Renal cortical epithelial cell (primary cell): ENCODE measurements at places on chromosomes 7 and 10. TPM values are rescaled to one million over a fixed set of nuclear protein-coding genes. Genes with fewer than 3 reads are reported as not detected.
A peak's percentile ranks its signal among the peaks of the same experiment; 100 is the strongest.

OPN4 gene
- not detected in 2 replicates for total RNA-seq

ADCY1 gene
- total RNA-seq = 0.10 and 0.87 TPM in 2 replicates

ANKRD7 gene
- 3.6 and 4.6 TPM in 2 replicates for total RNA-seq

SPDYE2B gene
- total RNA-seq = not detected in 2 replicates

EVX1 gene
- total RNA-seq = not detected in 2 replicates

CUZD1 gene
- total RNA-seq = 0.69 and 1.2 TPM in 2 replicates

KEL gene
- 0.20 TPM in 1 of 2 replicates, not detected in the other for total RNA-seq

GPER1 gene
- total RNA-seq = 0.52 and 1.6 TPM in 2 replicates

CPVL gene
- 18.2 and 23.2 TPM in 2 replicates for total RNA-seq

SLC29A4 gene
- total RNA-seq = 2.6 and 39.0 TPM in 2 replicates

GIMAP5 gene
- total RNA-seq = 0.20 and 0.35 TPM in 2 replicates

PIK3AP1 gene
- 5.4 and 14.9 TPM in 2 replicates for total RNA-seq

DNA sequence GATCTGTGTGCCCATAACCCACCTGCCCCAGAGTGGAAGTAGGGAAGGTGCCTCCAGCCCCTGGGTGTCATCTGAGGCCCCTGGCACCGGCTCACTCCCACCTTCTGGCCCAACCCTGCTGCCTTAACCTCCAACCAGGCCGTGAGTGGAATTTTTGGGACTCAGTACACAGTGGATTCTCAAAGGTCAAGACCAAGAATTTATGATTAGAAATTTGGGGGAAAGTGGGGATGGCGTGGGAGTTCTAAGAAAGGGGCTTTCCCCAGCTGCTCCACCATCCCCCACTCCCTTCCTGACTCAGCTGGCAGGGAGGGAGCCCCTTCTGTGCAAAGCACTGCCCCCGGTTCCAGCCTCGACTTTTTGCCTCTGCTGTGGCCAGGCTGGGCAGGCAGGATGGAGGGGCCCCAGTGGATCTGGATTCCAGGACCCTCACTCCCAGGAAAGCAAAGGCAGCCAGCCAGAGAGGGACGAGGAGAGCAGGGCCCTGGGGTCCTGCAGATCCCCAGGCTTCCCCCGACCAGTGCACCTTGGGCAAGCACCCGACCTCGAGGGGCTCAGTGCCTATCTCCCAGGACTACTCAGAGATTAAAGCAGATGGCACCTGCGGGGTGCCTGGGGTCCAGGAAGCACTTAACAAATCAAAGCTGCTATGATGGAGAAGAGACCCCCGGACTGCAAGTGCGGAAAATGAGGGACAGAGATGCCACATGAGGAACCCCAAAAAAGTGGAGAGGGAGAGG lies 12.8 kb downstream of the SPOCK2 start:
- DNase-seq = no peak

GRCh38 chr10:5968681-5969453 lies 8.5 kb downstream of the IL15RA start:
- DNase-seq = no peak

GRCh38 chr10:67140641-67141040 lies 214.8 kb downstream of the LRRTM3 start:
- no peak for DNase-seq

DNA sequence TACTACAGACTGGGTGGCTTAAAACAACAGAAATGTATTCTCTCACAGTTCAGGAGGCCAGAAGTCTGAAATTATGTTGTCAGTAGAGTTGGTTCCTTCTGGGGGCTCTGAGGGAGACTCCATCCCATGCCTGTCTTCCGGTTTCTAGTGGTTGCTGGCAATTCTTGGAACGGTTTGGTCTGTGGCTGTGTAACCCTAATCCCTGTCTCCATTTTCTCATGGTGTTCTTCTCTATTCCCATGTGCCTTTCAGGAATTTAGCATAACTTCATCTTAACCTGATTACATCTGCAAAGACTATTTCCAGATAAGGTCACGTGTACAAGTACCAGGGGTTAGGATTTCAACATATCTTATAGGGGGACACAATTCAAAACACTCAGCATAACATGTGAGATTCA lies 73.2 kb downstream of the FAM241B start:
- DNase-seq = no peak

DNA sequence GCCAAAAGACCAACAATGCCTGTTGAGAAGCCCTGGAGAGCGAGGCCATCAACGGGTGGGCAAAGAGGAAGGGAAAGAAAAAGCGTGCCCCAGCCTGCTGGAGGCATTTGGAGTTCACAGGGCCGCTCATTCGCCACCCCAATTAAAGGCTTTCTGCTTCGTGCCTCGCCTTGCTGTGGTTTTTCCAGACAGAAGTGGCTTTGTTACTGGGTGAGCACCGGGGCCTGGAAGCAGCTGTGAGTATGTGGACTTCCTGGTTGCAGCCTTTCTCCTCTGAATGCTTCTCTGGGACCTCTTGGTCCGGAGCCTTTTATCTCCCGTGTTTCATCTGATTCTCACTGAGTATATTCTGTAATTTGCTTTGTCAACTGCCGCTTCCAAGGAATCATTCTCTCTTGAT lies 118.1 kb upstream of the EGR2 start:
- DNase-seq = no peak

GRCh38 chr10:43863859-43864591 lies 215.3 kb upstream of the ZNF32 start:
- DNase-seq = peak; percentile 39

- DNase-seq = peak; percentile 26
Observed at GRCh38 chr10:31343009-31343408, 24.0 kb downstream of the ZEB1 start.

- no peak for DNase-seq
Observed at GRCh38 chr7:112079673-112080072, 126.5 kb downstream of the DOCK4 start.

GRCh38 chr10:44395396-44395795 lies 10.5 kb upstream of the CXCL12 start:
- DNase-seq = no peak

DNA sequence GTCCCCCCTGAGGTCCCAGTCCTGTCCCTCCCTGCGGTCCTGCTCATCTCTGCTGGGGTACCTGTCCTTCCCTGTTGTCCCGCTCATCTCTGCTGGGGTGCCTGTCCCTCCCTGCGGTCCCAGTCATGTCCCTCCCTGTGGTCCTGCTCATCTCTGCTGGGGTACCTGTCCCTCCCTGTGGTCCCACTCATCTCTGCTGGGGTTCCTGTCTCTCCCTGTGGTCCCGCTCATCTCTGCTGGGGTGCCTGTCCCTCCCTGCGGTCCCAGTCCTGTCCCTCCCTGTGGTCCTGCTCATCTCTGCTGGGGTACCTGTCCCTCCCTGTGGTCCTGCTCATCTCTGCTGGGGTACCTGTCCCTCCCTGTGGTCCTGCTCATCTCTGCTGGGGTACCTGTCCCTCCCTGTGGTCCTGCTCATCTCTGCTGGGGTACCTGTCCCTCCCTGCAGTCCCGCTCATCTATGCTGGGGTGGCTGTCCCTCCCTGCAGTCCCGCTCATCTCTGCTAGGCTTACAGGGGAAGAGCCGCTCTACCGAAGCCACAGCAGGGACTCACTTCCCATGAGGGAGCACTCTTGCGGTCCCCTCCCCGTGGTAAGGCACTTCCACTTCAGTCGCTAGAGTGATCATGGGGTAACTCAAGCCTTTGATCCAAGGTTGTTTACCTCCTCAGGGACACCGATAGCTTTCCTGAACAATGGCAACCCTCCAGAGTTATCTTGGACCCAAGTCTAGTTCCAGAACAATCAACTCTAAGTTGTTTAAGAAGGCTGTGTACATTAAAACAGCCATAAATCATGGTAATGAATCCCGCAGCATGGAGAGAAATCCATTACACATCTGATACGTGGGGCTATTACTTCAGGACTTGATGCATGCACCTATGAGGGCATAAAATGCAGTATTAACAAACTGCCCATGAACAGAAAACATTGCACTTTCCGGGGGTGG lies 46.8 kb upstream of the MNX1 start:
- DNase-seq = no peak

DNA sequence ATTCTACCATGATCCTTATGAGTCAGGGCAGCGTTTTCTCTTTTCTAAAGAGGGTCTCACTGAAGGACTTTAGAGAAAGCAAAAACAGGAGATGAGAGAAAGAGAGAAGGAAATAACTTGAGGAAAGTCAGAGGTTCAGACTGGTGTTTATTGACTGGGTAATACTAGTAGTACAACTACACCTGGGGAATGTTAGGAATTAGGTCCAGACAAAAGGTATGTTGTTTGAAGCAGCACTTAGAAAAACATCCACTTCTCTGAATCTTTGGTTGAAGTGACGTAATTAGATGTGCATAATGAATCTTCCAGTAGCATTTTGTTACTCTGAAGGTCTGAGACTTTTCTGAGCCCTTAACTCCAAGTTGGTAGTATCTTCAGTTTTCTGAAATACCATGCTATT lies 380.3 kb upstream of the LRGUK start:
- DNase-seq = peak; percentile 69

DNA sequence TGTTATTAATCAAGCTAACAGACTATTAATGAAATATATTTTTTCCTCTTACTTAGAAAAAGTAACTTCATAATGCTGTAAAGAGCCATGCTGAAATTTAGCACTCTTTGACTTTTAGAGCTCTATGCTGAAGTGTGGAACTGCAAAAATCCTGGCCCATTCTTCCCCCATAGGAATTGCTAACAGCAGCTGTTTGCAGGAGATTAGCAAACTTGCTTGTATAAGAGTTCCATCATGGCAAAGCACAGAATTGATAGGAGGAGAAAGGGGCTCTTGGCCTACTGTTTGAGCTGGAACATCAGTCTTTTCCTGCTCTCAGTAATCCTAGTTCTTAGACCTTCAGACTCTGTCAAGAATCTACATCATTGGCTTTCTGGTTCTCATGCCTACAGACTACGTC lies 18.3 kb upstream of the GNAT3 start:
- DNase-seq = no peak
